ENCODE measurements at places on chromosomes 5 and 9. TPM values are rescaled to one million over a fixed set of nuclear protein-coding genes. Genes with fewer than 3 reads are reported as not detected.

Gene ST8SIA4
- polyA plus RNA-seq, result 1.1 TPM

Gene CHSY3
- 0.25 TPM for polyA plus RNA-seq

Gene SPATA31A3
- not detected for polyA plus RNA-seq

Gene PCDHB15
- polyA plus RNA-seq, result 0.73 TPM

Gene ARID3C
- polyA plus RNA-seq, result not detected

Gene GLDC
- not detected for polyA plus RNA-seq

Gene PCDHGA7
- polyA plus RNA-seq, result 0.30 TPM

Gene CDC20B
- polyA plus RNA-seq, result not detected

Gene TMC1
- polyA plus RNA-seq, result not detected

Gene FRMPD1
- polyA plus RNA-seq, result not detected

- no peaks in the 10 kb centered on the region for H3K27me3 ChIP-seq
- H3K36me3 ChIP-seq, result no peaks in the 10 kb centered on the region
- no peak for DNase-seq
- H3K4me1 ChIP-seq, result no peaks in the 10 kb centered on the region
- no peak overlapping the region for H3K27ac ChIP-seq
Measured at GRCh38 chr5:77663090-77663863, 24.8 kb upstream of the OTP start.

DNA sequence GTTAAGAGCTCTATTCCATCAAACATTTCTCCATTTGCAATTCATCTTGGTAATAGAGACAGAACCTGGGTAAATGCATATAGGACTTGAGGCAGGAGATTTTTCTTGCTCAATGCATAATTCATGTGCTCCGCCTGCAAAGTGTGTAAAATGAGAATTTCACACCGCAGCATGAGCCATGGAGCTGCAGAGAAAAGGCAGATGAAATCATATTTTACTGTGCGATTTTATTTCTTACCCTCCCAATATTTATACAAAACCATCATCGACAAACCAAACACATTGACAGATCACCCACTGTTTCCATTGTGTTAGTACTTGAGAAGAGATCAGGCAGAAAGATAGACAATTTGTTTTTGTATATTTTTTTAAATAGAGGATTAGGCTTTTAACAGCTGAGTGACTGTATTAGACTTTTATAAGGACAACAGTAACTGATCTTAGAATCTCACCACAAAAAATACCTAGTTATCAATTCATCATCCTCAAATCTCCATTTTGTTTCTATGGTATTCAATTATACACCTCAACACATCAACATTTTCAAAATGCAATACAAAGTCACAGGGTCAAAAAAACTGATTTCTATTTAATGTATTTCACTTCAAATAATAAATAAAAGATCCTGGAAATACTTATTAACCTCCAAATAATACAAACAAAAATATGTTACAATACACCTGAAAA lies 191.1 kb downstream of the AP3B1 start:
- no peak for DNase-seq
- H3K27me3 ChIP-seq, result no peaks in the 10 kb centered on the region
- H3K4me1 ChIP-seq, result no peaks in the 10 kb centered on the region
- peaks cover 38% of the 10 kb centered on the region for H3K36me3 ChIP-seq
- no peak overlapping the region for H3K27ac ChIP-seq

GRCh38 chr5:135335031-135335828 lies 63.8 kb downstream of the MACROH2A1 start:
- H3K27ac ChIP-seq, result no peak overlapping the region
- peaks cover 8% of the 10 kb centered on the region for H3K4me1 ChIP-seq
- H3K27me3 ChIP-seq, result no peaks in the 10 kb centered on the region
- no peak for DNase-seq
- peaks cover 91% of the 10 kb centered on the region for H3K36me3 ChIP-seq

- peaks cover 21% of the 10 kb centered on the region for H3K4me1 ChIP-seq
- no peaks in the 10 kb centered on the region for H3K36me3 ChIP-seq
- no peak overlapping the region for H3K27ac ChIP-seq
- H3K27me3 ChIP-seq, result peaks cover 3% of the 10 kb centered on the region
Measured at GRCh38 chr5:158174918-158175851, 316.2 kb upstream of the CLINT1 start.

GRCh38 chr9:36154331-36154952 lies 14.7 kb upstream of the CCIN start:
- H3K36me3 ChIP-seq, result peaks cover 19% of the 10 kb centered on the region
- H3K27me3 ChIP-seq, result no peaks in the 10 kb centered on the region
- DNase-seq, result peak; percentile 88

DNA sequence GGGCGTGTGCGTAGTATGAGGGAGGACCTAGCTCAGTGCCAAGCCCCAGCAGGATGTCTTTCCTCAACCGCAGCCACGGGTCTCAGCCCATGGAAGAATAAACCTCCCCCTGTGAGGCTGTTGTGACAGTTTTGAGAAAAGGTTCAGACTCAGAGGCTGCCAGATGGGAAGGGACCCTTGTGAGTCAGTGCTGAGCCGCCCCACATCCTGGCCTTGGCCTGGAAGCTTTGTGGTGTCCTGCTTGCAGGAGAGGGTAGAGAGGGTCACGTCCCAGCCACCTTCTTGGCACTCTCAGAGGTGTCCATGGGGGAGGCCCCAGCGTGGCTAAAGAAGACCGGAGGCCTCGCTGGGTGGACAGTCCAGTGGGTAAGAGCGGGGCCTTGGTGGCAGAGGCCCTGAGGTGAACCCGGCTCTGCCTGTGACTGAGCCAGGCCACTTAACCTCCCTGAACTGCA lies 2.8 kb downstream of the GRHPR start:
- H3K4me1 ChIP-seq, result peaks cover 33% of the 10 kb centered on the region
- H3K4me3 ChIP-seq, result peak overlapping the region; percentile 81
- H3K27me3 ChIP-seq, result no peaks in the 10 kb centered on the region
- peaks cover 44% of the 10 kb centered on the region for H3K36me3 ChIP-seq
- peak overlapping the region; percentile 46 for H3K27ac ChIP-seq

- no peak overlapping the region for H3K27ac ChIP-seq
- H3K4me3 ChIP-seq, result no peak overlapping the region
- no peaks in the 10 kb centered on the region for H3K36me3 ChIP-seq
- no peaks in the 10 kb centered on the region for H3K27me3 ChIP-seq
- DNase-seq, result no peak
- peaks cover 7% of the 10 kb centered on the region for H3K4me1 ChIP-seq
Measured at GRCh38 chr9:21477466-21477865, 4.6 kb downstream of the IFNE start.

GRCh38 chr5:78006449-78006848 lies 230.3 kb upstream of the TBCA start:
- no peak for DNase-seq
- H3K27ac ChIP-seq, result no peak overlapping the region
- no peaks in the 10 kb centered on the region for H3K4me1 ChIP-seq
- H3K36me3 ChIP-seq, result peaks cover 8% of the 10 kb centered on the region
- no peak overlapping the region for H3K4me3 ChIP-seq

GRCh38 chr5:55180016-55180415 lies 7.0 kb upstream of the CDC20B start:
- H3K27ac ChIP-seq, result no peak overlapping the region
- DNase-seq, result no peak

GRCh38 chr9:131836607-131837315 lies 96.9 kb upstream of the RAPGEF1 start:
- DNase-seq, result no peak
- H3K4me1 ChIP-seq, result peaks cover 6% of the 10 kb centered on the region
- H3K27me3 ChIP-seq, result peaks cover 18% of the 10 kb centered on the region
- H3K36me3 ChIP-seq, result no peaks in the 10 kb centered on the region
- no peak overlapping the region for H3K4me3 ChIP-seq

DNA sequence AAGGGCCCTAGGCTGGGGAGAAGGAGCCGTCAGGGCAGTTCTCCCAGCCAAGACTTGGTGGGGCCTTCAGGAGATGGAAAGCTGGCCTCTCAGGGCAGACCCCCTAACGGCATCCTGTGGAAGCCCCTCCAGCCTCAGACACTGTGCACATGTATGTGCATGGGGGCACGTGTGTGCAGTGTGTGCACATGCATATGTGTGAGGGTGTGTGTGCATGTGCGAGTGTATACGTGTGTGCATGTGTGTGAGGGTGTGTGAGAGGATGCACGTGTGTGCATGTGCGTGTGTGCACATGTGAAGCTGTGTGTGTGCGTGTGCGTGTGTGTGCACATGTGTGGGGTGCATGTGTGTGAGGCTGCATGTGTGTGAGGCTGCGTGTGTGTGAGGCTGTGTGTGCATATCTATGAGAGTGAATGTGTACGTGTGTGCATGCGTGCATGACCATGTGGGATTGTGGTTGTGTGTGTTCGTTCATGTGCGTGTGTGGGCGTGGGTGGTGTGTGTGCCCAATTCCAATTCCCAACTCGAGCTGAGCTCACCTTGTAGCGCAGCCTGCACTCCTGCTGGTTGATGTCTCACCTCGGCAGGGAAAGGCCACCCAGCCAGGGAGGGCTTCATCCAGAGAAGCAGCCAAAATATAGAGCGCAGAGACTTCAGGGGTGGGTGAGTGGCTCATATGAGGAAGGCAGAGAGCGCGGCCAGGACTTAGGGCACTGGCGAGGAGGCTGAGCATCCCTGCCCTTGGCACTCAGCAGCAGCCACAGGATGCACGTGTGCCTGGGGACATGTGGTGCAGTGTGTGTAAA lies 142.7 kb upstream of the PPP1R26 start:
- peaks cover 8% of the 10 kb centered on the region for H3K4me1 ChIP-seq
- H3K27me3 ChIP-seq, result no peaks in the 10 kb centered on the region
- H3K27ac ChIP-seq, result no peak overlapping the region
- no peaks in the 10 kb centered on the region for H3K36me3 ChIP-seq
- no peak for DNase-seq

- H3K36me3 ChIP-seq, result no peaks in the 10 kb centered on the region
- H3K4me3 ChIP-seq, result no peak overlapping the region
- no peak overlapping the region for H3K27ac ChIP-seq
Measured at GRCh38 chr5:135514116-135514515, 21.6 kb downstream of the NEUROG1 start.

GRCh38 chr9:115642285-115642684 lies 511.3 kb upstream of the PAPPA start:
- H3K27ac ChIP-seq, result no peak overlapping the region
- H3K27me3 ChIP-seq, result no peaks in the 10 kb centered on the region
- H3K4me1 ChIP-seq, result no peaks in the 10 kb centered on the region
- no peaks in the 10 kb centered on the region for H3K36me3 ChIP-seq
- H3K4me3 ChIP-seq, result no peak overlapping the region

GRCh38 chr9:134419684-134420076 lies 93.4 kb downstream of the RXRA start:
- H3K27ac ChIP-seq, result no peak overlapping the region
- H3K4me3 ChIP-seq, result no peak overlapping the region
- peaks cover 21% of the 10 kb centered on the region for H3K4me1 ChIP-seq
- no peak for DNase-seq

DNA sequence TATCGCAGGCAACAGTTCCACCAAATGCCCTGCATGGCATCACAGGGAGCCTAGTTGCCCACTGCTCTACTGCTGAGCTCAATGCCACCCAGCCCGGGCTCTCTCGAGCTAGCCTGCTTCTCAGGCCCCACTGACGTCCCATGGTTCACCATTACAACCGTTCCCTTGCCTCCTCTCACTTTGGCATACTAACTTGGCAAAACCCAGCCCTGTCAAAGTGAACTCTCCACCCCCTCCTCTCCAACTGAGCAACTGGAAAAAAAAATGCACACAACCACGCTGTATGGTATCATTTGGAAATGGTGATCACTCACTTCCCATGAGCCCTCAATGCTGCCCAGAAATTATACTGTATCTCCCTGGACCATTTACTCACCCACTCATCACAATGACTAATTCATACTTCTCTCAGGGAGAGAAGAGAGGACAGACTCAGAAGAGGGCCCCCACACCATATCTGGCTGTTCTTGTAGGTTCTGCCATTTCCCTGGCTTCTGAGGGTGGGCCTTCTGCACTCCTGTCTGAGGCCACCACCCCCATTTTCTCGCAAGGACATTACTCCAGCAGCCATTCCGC lies 51.4 kb upstream of the RARS1 start:
- no peak overlapping the region for H3K4me3 ChIP-seq
- H3K27me3 ChIP-seq, result no peaks in the 10 kb centered on the region
- peaks cover 51% of the 10 kb centered on the region for H3K36me3 ChIP-seq
- DNase-seq, result no peak
- H3K27ac ChIP-seq, result no peak overlapping the region

GRCh38 chr5:54206580-54207229 lies 103.7 kb downstream of the ARL15 start:
- peaks cover 10% of the 10 kb centered on the region for H3K4me1 ChIP-seq
- no peak overlapping the region for H3K4me3 ChIP-seq
- H3K27me3 ChIP-seq, result no peaks in the 10 kb centered on the region
- DNase-seq, result no peak
- no peak overlapping the region for H3K27ac ChIP-seq

DNA sequence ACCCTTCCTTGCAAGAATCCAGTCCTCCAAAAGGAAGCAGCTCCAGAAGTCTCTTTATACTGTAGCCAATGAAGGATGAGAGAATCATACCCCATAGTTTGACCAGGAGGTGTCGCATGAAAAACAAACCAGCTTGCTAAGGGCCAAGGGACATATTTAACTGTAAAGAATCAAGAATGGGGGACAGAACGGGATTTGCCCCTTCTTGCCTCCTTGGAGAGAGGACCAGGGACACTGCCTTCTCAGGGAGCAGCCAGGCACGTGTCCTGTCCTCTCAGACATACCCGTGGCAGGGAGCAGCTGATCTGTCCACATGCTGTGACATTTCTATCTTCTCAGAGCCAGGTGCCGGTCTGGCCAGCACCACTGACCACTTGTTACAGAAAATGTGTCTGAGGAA lies 11.7 kb downstream of the PRUNE2 start:
- no peak overlapping the region for H3K4me3 ChIP-seq
- H3K27me3 ChIP-seq, result no peaks in the 10 kb centered on the region
- peak overlapping the region; percentile 88 for H3K27ac ChIP-seq

GRCh38 chr5:146624179-146624578 lies 108.2 kb upstream of the GPR151 start:
- H3K4me1 ChIP-seq, result no peaks in the 10 kb centered on the region
- DNase-seq, result peak; percentile 37
- H3K4me3 ChIP-seq, result no peak overlapping the region
- no peaks in the 10 kb centered on the region for H3K27me3 ChIP-seq

DNA sequence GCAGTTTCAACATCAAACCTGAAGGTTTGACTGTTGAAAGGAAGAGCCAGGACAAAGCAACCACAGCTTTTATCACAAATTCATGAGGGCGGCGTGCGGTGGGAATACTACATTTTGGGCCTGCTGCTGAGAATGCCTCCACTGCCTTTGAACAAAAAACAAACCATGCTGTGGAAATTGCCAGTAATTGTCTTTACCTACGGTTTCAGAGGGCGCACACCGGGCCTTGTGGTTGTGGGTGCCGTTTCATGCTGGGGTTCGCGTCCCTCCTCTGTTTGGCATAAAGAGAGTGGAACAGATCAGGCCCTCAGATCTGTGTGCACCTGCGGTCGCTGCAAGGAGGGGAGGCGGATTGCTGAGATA lies 27.6 kb upstream of the TCF7 start:
- H3K27ac ChIP-seq, result no peak overlapping the region
- H3K4me1 ChIP-seq, result no peaks in the 10 kb centered on the region
- no peaks in the 10 kb centered on the region for H3K36me3 ChIP-seq

DNA sequence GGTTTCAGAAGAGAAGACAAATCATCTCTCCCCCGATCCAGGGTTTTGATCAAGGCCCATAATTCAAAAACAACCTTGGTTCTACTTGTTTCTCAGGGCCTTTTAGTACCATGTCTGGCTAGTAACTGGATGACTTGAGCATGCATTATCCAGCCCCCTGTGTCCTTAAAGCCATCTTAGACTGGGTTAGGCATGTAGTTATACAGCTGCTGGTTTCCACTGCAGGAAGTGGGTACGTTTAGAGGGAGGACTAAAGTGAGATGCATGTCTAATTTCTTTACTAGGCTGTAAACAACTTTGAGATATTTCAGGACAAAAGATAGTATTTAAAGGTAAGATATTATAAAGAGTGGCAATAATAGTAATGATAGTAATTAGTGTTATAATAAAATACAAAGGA lies 372.0 kb downstream of the PLK2 start:
- H3K4me3 ChIP-seq, result no peak overlapping the region
- no peaks in the 10 kb centered on the region for H3K36me3 ChIP-seq
- no peaks in the 10 kb centered on the region for H3K4me1 ChIP-seq
- no peak overlapping the region for H3K27ac ChIP-seq
- H3K27me3 ChIP-seq, result no peaks in the 10 kb centered on the region

Measured in stomach (tissue), 19 donors.